Mesothelial cell of epicardium (in vitro differentiated cells): ENCODE measurements at places on chromosomes 1 and 21. TPM values are rescaled to one million over a fixed set of nuclear protein-coding genes. Genes with fewer than 3 reads are reported as not detected.
A peak's percentile ranks its signal among the peaks of the same experiment; 100 is the strongest.

DNA sequence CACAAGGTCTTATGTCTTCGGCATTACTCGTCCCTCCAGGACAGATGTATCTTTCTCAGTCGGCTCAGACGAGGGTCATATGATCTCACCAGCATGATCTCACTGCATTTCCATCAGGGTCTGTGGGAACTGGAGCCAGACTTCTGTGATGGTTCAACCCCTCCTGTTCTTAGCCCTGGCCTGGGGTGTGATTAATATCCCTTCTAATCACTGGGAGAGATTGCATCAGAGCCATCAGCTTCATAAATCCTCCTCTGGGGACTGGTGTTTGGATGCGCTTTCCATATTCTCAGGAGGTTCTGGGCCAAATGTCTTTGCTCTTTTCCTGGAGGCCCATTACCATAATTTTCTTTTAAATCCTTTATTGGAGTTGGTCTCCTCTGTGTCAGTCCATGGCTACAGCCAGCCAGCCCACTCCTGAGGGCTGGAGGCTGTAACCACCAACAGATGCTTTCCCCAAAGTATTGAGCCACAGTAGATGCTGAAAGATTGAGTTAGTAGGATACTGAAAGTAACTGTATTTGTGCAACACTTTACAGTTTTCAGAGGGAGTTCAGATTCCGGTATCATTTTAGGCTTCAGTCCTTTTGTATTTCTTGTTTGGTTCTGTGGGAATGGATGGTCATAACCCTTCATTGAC lies 20.0 kb downstream of the CACNA1E start:
- H3K27me3 ChIP-seq: peaks cover 44% of the 10 kb centered on the region
- H3K4me1 ChIP-seq: peaks cover 4% of the 10 kb centered on the region
- no peaks in the 10 kb centered on the region for H3K36me3 ChIP-seq
- no peak overlapping the region for H3K4me3 ChIP-seq
- H3K27ac ChIP-seq: no peak overlapping the region

Gene SLAMF9
- total RNA-seq: not detected in 3 replicates

DNA sequence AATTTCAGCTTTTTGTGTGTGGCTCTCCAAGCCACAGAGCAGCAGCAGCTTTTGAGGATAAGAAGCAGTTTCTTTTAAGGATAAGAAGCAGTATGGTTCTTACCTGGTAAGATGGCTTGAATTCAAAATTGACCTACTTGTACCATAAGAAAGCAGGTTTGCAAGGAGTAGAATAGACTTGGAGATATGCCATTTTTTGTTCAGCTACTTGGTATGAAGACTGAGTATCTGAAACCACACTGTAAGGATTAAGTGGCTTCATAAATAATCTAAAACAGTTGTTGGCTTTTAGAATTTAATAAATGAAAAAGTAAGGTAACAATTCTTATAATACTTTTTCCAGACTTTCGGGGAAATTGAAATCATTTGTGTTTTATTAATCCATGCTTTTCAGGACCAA lies 74.2 kb downstream of the ATF6 start:
- H3K36me3 ChIP-seq: peaks cover 25% of the 10 kb centered on the region
- no peak overlapping the region for H3K27ac ChIP-seq
- DNase-seq: no peak

DNA sequence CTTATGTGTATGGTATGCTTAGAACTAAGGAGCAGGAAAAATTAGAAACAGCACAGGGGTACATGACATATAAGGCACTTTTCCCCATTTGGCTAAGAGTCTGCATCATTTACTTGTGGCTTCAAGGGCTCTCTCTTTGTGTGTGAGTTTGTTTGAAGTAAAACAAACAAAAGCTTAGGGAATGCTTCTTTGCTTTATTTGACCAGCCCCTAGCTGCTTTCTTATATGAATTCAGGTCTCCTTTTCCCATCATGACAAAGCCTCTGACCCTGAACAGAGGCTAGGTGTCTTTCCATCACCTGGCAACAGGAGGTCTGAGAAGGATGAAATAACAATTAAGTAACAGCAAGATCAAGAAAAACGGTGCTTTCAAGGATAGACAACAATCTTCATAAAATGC lies 643.8 kb upstream of the ADGRL2 start:
- no peaks in the 10 kb centered on the region for H3K27me3 ChIP-seq
- H3K36me3 ChIP-seq: no peaks in the 10 kb centered on the region
- peaks cover 38% of the 10 kb centered on the region for H3K4me1 ChIP-seq
- H3K27ac ChIP-seq: no peak overlapping the region

GRCh38 chr1:14261395-14261794 lies 337.1 kb upstream of the KAZN start:
- no peak overlapping the region for H3K27ac ChIP-seq
- peaks cover 8% of the 10 kb centered on the region for H3K4me1 ChIP-seq
- H3K27me3 ChIP-seq: peaks cover 41% of the 10 kb centered on the region
- no peak overlapping the region for H3K4me3 ChIP-seq
- H3K36me3 ChIP-seq: no peaks in the 10 kb centered on the region

- peaks cover 19% of the 10 kb centered on the region for H3K4me1 ChIP-seq
- no peak overlapping the region for H3K4me3 ChIP-seq
- no peak for DNase-seq
These were observed 17.5 kb upstream of the COL6A2 start for GRCh38 chr21:46080171-46081021.

Gene MFSD2A
- total RNA-seq: 5.7 to 6.9 TPM (median 6.1 TPM) in 3 replicates

Gene PLEKHO1
- total RNA-seq: 80.1 to 84.5 TPM (median 81.8 TPM) in 3 replicates

DNA sequence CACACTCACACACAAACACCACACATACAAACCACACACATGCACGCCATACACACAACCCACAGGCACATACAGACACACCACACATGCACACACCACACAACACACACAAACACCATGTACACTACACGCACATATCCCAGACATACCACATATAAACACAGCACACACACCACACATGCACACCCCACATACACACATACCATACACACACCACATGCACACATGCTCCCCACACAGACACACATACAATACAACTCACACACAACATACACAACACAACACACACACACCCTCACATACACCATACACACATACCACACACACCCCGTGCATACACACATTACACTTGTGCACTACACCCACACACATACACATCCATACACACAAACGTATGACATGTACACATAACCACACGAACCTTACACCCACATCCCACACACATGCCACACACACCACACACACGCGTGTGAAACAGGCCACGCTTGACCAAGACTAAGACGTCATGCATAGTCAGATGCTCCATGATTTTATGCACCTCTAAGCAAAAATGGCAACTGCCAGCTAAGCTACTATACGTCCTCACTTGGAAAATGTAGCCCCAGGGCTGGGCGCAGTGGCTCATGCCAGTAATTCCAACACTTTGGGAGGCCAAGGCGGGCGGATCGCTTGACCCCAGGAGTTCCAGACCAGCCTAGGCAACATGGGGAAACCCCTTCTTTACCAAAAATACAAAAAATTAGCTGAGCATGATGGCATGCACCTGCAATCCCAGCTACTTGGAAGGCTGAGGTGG lies 77.4 kb upstream of the TMPRSS2 start:
- DNase-seq: no peak
- H3K4me1 ChIP-seq: no peaks in the 10 kb centered on the region
- H3K36me3 ChIP-seq: no peaks in the 10 kb centered on the region

- DNase-seq: peak; percentile 43
- H3K4me3 ChIP-seq: no peak overlapping the region
- H3K27me3 ChIP-seq: peaks cover 19% of the 10 kb centered on the region
- no peaks in the 10 kb centered on the region for H3K4me1 ChIP-seq
- H3K36me3 ChIP-seq: no peaks in the 10 kb centered on the region
These were observed 63.6 kb upstream of the ZC3H12A start for GRCh38 chr1:37410815-37411214.

Gene OR6N1
- not detected in 3 replicates for total RNA-seq

GRCh38 chr21:35585155-35585554 lies 475.2 kb downstream of the SETD4 start:
- DNase-seq: no peak
- H3K27ac ChIP-seq: no peak overlapping the region
- peaks cover 18% of the 10 kb centered on the region for H3K27me3 ChIP-seq
- H3K36me3 ChIP-seq: no peaks in the 10 kb centered on the region
- H3K4me1 ChIP-seq: peaks cover 4% of the 10 kb centered on the region
- no peak overlapping the region for H3K4me3 ChIP-seq

- H3K4me1 ChIP-seq: no peaks in the 10 kb centered on the region
- no peak overlapping the region for H3K27ac ChIP-seq
- DNase-seq: no peak
- peaks cover 28% of the 10 kb centered on the region for H3K36me3 ChIP-seq
These were observed 25.4 kb downstream of the IVNS1ABP start for GRCh38 chr1:185291652-185292051.

DNA sequence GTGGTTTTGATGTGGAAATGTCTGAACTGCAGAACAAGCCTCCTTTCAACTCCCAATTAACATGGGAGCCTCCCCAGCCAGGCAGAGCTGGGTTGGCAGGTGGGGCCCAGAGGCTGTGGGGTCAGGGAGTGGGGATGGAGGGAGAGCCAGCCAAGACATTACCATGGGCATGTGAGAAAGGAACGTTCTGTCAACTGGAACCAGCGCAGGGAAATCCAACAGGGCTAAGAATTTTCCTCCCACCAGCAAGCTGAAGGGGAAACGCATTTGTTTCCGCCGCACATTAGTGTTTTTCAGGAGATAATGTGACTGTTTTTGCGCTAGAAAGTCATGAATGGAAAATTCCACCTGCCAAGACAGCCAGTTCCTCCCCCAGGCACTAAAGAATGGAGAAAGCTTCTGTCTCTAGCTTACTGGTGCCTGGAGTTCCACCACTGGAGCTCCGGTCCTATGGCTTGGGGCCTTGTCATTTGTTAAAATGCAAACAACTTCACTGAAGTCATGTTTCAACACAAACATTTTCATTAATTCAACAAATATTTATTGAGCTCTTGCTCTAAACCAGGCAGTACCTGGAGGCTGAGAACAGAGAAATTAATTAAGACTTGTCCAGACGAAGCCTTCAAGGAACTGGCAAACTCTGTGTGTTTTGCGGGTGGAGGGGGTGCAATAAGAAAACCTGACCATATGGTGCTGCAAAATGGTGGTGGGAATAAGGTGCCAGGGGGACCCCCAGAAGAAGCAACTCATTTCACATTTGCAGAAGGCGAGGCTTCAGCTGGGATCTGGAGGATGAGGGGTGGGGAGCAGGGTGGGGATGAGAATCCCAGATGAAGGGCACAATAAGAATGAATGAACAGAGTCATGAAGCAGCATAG lies 305.1 kb downstream of the MATN1 start:
- DNase-seq: peak; percentile 39
- H3K27ac ChIP-seq: no peak overlapping the region
- H3K27me3 ChIP-seq: peaks cover 3% of the 10 kb centered on the region
- H3K4me3 ChIP-seq: no peak overlapping the region
- H3K4me1 ChIP-seq: peaks cover 14% of the 10 kb centered on the region

GRCh38 chr21:26070822-26071425 lies 99.6 kb downstream of the APP start:
- no peaks in the 10 kb centered on the region for H3K36me3 ChIP-seq
- peaks cover 47% of the 10 kb centered on the region for H3K4me1 ChIP-seq
- peak overlapping the region; percentile 66 for H3K27ac ChIP-seq
- no peaks in the 10 kb centered on the region for H3K27me3 ChIP-seq
- no peak for DNase-seq

Gene KCNJ9
- 0.07 to 0.09 TPM in 2 of 3 replicates, not detected in the other for total RNA-seq

- no peaks in the 10 kb centered on the region for H3K36me3 ChIP-seq
- no peak overlapping the region for H3K27ac ChIP-seq
- peaks cover 18% of the 10 kb centered on the region for H3K4me1 ChIP-seq
These were observed 545.9 kb downstream of the PLPP3 start for GRCh38 chr1:56033321-56034037.

Gene PPM1J
- total RNA-seq: 4.3 to 4.7 TPM (median 4.4 TPM) in 3 replicates
